ENCODE measurements at places on chromosomes 1 and 21.
A peak's percentile ranks its signal among the peaks of the same experiment; 100 is the strongest.

DNA sequence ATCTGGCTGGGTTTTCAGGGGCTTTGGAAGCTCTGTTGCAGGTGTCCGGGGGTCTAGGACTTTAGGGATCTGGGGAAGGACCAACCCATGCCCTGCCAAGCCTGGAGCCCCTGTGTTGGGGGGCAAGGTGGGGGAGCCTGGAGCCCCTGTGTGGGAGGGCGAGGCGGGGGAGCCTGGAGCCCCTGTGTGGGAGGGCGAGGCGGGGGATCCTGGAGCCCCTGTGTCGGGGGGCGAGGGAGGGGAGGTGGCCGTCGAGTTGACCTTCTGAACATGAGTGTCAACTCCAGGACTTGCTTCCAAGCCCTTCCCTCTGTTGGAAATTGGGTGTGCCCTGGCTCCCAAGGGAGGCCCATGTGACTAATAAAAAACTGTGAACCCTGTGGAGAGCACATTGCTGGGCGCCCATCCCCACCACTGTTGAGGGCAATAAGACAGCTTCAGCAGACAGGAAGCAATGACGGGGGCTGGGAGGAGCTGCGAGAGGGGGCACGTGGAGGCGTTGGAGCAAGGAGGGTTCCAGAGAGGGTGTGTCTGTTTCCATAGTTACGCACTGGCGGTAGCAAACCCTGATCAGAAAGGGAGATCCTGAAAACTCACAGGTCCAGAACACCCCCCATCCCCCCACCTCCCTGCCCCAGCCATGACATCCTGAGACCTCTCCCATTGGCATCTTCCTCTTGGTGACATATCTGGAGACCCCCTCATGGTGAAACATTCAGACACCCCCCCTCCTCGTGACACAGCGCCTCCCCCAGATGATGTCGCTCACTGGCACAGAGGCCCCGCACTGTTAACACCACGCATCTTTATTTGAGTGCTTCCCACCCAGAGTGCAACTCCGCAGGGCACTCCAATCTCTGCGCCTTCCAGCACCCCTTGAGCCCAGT lies 8.4 kb downstream of the MYBPH start:
- DNase-seq: no peak

- DNase-seq: peak; percentile 76
These were observed 686 bp downstream of the ARF1 start for GRCh38 chr1:228082918-228083870.

- DNase-seq: no peak
These were observed 14.8 kb upstream of the LSS start for GRCh38 chr21:46243325-46243724.

GRCh38 chr21:40639616-40640194 lies 207.3 kb downstream of the DSCAM start:
- DNase-seq: no peak

DNA sequence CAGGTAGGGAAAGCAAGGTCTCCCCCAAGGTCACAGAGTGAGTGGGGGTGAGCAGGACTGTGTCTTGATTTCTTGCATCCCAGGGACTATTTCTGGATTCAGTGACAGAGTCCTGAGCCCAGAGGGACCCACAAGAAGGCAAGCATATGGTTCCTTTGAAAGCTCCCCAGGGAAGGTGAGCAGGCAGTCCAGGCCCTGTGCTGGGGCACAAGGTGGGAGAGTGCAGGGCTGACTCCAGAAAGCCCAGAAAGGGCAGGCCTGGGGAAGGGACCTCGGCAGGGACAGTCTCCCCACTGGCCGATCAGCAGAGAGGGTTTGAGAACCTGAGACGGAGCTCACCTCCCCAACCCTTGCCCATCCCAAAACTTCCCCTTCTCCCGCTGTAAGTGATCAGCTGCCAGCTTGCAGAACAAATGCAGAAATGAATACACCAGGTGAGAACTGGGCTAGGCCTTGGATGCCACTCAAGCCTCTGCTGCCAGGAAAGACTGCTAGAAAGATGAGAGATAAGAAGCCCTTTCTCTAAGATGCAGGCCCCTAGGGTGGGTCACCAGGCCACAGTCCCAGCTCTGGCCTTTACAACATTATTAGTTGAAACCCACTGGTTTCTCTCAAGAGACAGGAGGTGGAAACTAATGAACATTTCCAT lies 121.0 kb downstream of the GLIS1 start:
- DNase-seq: no peak

GRCh38 chr1:116514708-116515525 lies 55.9 kb downstream of the CD58 start:
- no peak for DNase-seq

DNA sequence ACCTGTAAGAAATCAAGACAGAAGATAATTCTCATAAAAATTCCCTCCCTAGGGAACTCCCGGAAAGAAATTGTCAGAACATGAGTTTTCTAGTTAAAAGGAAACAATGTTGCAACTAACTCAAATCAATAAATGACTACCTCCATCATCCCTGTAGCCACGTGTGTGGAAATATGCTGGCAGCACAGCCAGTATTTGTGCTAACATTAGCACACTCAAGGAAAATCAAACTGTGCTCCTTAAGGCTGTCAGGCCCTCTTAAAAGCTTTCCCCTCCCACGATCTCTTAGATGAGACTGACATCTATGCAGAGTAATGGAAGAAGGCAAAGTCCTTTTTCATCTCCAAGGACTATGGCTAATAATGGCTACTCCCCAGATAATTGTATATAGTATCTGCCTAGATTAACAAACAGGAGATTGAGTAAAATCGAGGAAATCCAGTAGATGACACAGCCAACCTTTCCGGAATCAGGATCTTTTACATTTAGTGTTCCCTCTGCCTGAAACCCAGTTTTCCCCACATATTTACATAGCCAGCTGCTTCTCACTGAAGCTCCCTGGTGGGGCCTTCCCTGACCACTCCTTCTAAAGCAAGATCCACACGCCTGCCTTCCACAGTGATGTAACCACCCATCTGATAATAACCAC lies 50.9 kb upstream of the NR5A2 start:
- no peak for DNase-seq

DNA sequence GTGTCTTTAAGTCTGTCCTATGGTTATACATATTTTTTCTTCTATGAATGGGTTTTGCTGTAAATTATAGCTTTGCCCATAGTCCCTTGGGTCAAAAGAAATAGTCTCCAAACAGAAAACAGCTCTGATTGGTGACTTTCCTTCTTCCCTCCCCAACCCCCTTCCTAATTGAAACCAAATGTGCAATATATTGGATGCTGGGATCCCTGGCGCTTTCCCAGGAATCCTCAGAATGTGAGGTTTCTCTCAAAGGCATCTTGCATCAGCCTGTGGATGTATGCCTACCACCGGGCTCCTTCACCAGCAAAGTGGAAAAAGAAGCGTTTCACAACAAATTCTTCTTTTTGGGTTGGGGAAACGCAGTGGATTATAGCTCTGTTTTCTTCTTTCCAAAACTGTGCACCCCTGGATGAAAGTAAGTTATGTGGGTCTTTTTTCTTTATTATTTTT lies at the start of gene DDR2:
TSS of gene DDR2 (plus strand) at position 248 of the 450 bp plus-strand sequence. CDS start 86,600 bp downstream, outside the sequence.
- peak; percentile 89 for DNase-seq

- no peak for DNase-seq
These were observed 69.1 kb downstream of the DYRK1A start for GRCh38 chr21:37435711-37436110.

DNA sequence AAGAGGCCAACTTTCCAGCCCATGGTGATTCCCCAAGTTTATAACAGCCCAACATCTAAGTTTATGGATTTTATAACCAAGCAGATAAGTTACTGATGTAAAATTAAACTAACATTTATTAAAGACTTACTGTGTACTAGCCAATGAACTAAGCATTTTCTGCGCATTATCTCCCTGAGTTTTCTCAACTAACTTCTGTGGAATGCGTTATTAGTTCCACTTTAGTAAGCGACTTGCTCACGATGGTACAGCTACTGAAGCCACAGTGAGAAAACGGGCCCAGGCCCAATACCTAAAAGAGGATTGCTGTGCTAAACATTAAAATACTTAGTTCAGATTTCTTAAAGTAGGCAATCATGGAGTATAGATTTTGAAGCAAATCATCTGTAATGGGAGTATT lies 61.0 kb downstream of the ZBTB18 start:
- DNase-seq: no peak

DNA sequence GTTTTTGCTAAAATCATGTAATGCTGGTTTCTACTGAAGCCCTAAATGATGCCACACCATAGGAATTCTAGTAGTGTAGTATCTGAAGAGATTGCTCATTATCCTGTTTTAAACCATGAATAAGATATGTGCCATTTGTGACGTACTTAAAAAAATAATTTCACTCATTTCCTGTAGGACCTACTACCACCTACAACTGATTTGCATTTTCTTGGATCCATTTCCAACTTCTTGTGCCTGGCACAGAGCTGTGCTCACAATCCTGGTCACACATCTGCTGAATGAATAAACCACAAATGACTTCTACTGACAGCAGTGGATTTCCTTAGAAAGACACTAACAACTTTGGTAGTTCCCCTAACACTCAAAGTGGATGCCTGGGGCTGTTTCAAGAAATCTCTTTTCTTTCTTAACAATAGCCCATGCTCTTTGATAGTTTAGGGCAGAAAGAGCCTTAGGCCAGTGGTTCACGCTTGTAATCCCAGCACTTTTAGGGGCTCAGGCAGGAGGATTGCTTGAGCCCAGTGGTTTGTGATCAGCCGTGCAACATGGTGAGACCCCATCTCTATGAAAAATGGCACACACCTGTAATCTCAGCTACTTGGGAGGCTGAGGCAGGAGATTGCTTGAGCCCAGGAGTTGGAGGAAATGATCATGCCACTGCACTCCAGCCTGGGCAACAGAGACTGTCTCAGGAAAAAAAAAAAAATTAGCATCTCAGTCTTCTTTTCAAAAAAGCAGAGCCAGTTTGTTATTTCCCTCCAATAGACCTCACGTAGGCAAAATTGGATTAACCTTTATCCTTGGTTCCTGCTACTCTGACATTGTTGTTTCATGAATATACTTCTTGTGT lies 13.0 kb upstream of the BATF3 start:
- DNase-seq: no peak

- no peak for DNase-seq
These were observed 201.5 kb downstream of the NTNG1 start for GRCh38 chr1:107342316-107342715.

GRCh38 chr1:209875515-209875914 lies 47.7 kb downstream of the UTP25 start:
- DNase-seq: no peak

DNA sequence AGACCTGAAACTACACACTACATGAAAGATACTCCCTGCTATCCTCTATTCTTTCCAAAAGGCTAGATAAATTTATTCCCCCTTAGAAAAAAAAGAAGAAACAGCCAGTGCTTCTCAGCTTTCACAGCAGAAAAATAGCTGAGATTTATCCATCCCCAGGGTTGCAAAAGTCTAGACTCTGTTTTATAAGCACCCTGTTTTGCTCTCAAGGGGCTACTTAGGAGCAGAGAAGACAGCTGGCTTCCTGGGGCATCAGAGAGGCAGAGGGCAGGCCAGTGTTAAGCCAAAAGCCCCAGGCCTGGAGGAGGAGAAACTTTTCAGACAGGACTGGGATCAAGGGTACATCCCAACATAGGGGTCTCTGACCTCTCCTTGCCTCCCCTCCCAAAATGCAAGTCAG lies 3.9 kb downstream of the LAMB3 start:
- DNase-seq: no peak

GRCh38 chr1:30537279-30537678 lies 186.1 kb downstream of the MATN1 start:
- no peak for DNase-seq

DNA sequence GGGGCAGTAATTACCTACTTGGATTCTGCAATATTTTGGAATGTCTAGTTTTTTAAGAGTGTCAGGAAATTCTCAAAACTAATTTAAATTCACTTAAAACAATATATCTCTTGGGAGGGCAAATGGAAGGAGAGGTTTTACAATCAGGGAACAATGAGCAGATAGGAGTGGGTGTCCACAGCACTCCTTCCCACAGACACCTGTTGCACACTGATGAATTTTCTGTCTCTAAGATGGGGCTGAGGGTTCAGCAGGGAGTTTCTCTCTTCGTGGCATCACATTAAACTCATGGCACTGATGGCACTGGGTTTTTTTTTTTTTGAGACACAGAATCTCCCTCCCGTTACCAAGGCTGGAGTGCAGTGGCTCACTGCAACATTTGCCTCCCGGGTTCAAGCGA lies 5.5 kb downstream of the PHF13 start:
- DNase-seq: no peak

DNA sequence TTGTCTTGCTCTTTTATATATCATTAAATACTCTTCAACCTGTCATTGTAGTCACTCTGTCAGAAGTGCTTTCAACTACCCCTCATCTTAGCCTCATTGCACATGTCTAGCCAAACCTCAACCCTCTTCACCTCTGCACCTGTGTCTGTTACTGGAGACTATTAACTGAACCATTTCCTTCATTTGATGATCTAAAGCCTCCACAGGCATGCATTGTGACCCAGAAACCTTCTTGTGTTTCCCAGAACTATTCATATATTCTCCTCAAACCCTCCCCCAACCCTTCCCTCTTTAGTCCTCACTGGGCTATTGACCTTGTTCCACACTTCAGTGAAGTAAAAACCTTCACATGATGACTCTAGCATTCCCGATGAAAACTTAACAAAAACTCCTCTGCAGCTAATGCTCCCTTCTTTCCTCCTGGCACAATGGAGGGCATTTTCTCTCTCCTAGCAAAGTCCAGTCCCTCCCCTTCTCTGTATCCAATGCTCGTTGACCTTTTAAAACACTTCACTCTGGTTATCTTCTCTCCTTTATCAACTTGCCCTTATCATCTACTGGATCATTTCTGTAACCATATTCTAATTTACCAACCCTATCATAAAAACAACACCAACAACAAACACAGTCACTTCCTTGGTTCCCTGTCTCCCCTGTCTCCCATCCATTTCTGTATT lies 86.1 kb downstream of the BACH1 start:
- no peak for DNase-seq

DNA sequence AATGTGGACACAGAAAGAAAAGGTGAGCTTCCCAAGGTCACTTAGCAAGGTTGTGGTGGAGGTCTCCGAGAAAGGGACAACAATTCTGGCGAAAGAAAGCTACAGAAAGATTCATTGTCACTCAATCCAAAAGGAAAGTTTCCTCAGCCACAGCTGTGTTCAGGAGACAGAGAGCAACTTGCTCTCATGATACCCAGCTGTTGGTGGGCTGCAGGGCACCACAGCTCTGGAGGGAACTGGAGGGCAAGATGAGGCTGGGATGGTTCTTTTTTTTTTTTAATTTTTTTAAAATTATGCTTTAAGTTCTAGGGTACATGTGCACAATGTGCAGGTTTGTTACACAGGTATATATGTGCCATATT lies 50.7 kb upstream of the VTCN1 start:
- no peak for DNase-seq

- DNase-seq: no peak
These were observed 66.6 kb downstream of the TPR start for GRCh38 chr1:186308264-186309060.

All from hindlimb muscle (tissue), 1 donor.